ENCODE measurements at places on chromosomes 5 and 9.
A peak's percentile ranks its signal among the peaks of the same experiment; 100 is the strongest.

DNA sequence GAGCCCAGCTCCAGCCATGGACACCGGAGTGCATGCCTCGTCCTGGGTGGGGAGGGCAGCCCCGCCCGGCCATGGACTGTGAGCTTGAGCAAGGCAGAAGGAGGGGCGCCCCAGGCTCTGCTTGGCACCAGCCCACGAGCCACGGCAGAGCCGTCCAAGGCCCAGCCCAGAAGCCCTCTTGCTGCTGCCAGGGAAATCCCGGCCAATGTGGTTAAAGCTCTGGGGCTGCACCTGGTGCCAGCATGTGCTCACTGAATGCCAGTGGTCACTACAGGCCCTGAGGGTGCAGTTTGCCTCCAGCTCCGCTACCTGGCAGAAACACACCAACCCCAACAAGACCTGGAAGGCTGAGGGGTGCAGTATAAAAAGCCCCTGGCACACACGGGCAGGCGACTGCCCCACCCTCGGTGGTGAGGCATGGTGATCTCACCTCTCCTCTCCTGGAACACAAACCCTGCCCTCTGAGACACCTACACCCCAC is 11.8 kb downstream of the BRD3 start:
- peak; percentile 77 for DNase-seq

GRCh38 chr5:71569748-71570509 is 17.2 kb upstream of the MCCC2 start:
- DNase-seq, result no peak

DNA sequence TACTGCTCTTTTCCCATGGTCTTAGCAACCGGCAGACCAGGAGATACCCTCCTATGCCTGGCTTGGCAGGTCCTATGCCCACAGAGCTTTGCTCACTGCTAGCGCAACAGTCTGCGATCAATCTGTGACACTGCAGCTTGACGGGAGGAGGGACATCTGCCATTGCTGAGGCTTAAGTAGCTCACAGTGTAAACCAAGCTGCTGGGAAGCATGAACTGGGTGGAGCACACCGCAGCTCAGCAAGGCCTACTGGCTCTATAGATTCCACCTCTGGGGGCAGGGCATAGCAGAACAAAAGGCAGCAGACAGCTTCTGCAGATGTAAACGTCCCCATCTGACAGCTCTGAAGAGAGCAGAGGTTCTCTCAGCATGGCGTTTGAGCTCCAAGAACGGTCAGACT is 40.4 kb downstream of the MCTP1 start:
- DNase-seq, result no peak

- DNase-seq, result peak; percentile 75
Observed at GRCh38 chr5:40754381-40755092, 1.2 kb downstream of the TTC33 start.

GRCh38 chr9:109341561-109341960 is 20.7 kb upstream of the EPB41L4B start:
- no peak for DNase-seq

- DNase-seq, result peak; percentile 44
Observed at GRCh38 chr9:2741441-2742158, 24.3 kb downstream of the KCNV2 start.

GRCh38 chr5:180670586-180671359 is 21.4 kb upstream of the FLT4 start:
- DNase-seq, result peak; percentile 35

Measured in amniotic epithelial cell (primary cell).